Ascending aorta (tissue), 2 donors: ENCODE measurements at places on chromosomes 1 and 21.

DNA sequence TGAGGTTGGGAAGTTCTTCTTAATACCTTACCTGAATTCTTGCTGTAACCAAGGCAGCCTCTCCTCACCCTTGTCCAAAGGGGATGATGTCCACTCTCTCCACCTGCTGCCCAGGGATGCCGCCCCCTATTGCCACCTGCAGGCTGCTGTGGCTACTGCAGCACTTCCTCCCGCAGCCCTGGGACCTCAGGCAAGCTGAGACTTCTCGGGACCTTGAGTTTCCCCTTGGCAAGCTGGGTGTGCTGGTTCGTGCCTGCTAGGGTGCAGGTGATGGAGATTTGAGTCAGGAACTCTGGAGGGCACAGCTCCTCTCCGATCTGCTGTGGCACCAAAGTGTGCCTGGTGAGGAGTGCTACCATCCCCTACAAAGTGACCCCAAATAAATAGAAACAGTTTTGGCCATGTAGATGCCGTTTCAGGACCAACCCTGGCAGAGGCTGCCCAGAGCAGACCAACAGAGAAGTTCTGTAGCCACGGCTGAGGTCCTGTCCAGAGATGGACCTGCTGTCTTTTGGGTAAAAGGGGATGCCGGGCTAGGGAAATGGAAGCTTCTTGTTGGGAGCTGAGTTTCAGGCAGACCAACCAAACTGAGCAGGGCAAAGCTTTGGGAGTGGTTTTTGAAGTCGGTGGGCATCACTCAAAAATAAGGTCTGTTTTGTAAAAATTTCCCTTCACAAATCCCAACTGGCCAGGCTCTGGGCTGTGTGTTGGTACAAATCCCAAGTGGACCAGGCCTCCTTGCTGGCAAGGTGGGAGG is 31.7 kb downstream of the RUNX3 start:
- DNase-seq = peak; percentile 66

DNA sequence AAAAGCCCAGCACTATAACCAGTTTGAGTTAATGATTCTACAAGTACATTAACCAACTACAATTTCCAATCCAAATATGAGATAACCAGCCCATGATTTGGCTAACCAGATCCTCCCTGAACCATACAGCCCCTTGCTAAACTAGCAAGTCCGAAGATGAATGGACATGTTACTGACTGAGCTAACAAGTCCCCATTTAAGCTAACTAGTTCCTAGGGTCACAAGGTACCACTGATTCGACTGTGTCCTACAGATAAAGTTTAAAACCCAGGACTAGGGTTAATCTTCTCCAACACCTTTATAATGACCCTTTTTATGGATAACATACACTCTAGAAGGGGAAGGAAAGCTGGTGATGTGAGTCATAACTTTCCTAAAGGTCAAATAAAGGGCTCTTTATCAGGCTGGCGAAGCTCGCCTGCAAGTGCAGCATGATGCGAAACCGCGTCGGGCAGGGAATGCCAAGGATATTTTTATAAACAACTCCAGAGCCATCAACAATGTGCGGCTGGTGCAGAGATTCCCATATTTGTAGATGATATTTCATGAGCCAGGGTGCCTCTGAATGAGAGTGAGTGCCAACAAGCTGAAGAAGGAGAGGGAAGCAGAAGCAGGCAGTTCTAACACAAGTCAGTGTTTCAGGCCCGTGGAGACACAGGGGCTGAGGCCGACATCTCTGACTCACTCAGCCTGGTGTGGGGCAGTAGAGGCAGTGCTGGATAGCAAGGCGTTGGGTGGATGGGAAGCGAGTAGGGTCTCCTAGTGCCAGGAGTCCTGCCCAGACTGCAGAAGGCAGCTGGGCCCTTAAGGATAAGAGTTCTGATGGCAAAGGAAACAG is 75.6 kb upstream of the ROR1 start:
- DNase-seq = peak; percentile 88

GRCh38 chr21:34299168-34299539 is 64.7 kb upstream of the KCNE2 start:
- no peak for DNase-seq

DNA sequence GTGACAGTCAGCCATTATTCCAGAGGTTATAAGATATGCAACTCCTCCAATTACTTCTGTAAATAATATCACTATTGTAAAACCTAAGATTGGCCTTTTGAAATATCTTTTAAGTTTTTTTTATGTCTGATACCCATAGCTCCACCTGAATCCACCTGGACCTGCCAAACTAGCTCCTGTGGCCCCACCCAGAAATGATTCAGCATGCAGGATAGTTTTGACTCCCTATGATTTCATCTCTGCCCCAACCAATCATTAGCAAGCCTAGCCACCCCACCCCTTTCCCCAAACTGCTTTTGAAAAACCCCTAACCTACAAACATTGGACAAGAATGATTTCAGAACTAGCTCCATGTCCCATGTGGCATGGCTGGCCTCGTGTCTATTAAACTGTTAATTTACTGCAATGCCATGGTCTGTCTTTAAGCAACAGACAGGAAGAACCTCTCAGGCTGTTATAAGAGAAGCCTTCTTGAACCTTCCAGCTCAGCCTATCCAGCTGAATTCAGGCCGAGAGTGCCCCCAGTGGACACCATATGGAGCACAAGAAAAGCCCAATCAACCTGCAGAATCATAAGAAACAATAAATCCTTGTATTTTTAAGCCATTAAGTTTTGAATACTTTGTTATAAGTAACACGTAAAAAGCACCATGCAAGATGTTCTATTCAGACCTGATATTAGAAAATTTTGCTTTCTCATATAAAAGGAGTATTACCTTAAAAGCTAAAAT is 263.0 kb upstream of the ZRANB2 start:
- no peak for DNase-seq

- no peak for DNase-seq
Observed at GRCh38 chr1:46413596-46413985, 19.5 kb downstream of the FAAH start.

DNA sequence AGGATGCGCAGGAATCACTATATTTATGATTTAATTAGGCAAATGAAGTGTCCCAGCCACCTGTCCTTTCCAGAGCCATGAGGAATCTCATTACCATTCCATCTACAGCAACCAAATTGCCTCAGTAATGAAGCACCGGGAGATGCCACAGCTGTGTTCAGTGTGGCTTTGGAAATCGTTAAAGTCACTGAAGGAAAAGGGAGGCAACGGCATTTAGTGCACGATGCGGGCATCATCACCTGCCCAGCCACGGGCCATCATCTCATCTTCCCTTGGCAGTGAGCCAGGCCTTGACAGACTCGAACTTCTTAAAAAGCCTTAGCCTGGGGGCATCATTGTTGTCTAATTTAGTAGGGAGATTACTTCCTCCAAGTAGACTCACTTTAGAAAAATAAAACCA is 67.8 kb downstream of the CNIH3 start:
- no peak for DNase-seq

DNA sequence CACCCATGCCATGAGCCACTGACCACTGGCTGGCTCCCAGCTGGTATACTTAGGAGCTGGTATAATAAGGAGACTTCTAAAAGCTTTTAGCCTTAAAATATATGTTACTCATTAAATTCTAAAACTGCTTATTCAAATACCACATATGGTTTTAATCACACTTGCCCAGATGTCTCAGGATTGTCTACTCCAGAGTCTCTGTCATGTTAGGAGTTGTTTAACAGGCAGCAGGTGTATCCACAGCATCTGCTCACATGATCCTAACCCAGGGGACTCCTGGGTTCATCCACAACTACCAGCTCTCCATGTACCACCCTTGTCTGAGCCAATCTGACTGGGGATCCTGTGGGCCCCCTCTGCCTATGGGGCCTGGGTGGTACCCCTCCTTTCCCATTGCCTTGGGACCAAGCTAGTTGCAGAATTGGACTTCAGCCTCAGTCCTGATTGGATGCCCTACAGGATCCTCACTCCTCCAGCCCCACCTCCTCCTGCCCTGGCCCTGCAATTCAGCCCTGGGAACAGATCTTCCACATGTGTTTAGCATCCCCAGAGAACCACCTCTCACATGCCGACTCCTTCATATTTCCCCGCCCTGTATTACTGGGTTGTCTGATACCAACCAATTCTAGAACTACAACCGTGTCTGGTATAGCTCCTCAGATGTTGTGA is 61.3 kb downstream of the BCAR3 start:
- no peak for DNase-seq

DNA sequence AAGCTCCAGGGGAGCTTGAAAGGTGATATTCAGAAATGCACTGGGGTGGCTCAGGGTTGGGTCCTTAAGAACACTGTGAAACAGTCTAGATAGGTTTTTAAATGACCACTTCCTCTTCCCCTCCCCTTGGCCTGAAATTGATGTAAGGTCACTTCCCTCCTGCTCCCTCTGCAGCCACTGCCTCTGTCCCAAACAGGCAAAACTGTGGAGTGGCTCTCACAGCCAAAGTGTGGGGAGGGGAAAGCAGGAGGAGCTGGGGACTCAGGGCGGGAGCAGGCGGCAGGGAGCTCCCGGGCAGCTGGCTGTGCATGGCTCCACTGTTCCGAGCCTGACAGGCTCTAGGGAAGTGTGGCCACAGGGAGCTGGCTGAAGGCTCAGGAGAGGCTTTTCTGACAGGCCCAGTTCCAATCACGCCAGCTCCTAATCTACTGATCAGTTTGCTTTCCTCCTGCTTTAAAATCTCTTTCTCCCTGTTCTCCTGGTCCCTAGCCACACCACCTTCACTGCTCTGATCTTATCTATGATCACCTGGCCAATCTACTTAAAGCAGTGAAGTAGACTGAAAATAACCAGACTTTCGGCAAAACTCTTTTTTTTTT is 5.1 kb upstream of the CSRP1 start:
- peak; percentile 85 for DNase-seq

DNA sequence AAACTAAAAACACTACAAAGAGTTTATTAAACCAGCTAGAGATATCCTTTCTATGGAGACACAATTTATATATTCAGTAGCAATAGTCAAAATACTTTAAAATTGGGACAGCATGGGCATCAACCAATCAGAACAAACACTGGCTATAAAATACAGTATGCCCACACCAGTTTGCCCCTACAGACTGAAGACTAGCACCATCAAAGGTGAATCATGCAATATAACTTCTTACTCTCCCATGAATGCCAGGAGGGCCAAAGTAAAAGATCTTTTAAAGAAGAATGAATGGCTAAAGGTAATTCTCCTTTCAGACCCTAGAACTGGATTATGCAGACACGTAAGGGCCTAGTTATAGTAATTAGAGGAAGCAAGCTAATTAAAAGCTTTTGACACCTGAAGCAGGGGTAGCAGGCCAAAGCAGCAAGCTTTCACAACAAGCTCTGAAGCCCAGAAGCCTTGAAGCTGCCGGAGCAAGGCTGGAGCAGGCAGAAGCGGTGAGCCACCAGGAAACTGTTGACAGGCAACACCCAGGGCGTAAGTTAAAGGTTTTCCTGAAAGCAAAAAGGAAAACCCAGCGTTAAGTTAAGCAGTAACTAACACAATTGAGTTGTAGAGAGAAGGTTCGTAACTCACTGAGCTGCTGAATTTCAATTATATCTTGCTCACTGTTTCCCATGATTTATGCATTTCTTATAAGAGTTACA is 99.3 kb downstream of the CDC42BPA start:
- no peak for DNase-seq

DNA sequence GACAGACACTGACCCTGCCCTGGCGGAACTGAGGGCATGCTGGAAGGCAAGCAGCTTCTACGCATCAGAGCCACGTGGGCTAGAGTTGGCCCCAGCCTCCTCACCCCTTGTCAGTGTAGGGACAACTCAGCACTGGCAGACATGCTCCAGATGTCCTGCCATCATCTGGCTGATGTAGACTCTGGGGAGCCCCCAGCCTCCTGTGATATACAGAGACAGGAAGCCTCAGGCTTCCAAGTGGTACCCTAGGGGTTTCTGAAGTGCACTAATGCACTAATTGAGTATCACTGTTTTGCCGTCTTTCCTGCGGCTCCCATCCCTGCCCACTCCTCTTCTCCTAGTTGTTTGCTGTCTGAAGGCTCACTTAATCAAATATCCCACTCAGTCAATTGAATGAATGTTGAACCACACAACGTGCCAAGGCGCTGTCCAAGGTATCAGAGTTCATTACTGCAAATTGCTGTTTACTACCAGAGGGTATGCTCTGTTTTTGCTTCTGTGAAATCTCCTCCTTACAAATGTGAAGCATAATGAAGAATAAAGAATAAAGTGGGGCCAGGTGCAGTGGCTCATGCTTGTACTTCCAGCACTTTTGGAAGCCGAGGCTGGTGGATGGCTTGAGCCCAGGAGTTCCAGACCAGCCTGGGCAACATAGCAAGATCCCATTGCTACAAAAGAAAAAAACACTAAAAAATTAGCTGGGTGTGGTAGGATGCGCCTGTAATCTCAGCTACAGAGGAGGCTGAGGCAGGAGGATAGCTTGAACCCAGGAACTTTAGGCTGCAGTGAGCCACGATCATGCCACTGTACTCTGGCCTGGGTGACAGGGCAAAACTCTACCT is 76.4 kb upstream of the ZBTB18 start:
- DNase-seq = no peak

DNA sequence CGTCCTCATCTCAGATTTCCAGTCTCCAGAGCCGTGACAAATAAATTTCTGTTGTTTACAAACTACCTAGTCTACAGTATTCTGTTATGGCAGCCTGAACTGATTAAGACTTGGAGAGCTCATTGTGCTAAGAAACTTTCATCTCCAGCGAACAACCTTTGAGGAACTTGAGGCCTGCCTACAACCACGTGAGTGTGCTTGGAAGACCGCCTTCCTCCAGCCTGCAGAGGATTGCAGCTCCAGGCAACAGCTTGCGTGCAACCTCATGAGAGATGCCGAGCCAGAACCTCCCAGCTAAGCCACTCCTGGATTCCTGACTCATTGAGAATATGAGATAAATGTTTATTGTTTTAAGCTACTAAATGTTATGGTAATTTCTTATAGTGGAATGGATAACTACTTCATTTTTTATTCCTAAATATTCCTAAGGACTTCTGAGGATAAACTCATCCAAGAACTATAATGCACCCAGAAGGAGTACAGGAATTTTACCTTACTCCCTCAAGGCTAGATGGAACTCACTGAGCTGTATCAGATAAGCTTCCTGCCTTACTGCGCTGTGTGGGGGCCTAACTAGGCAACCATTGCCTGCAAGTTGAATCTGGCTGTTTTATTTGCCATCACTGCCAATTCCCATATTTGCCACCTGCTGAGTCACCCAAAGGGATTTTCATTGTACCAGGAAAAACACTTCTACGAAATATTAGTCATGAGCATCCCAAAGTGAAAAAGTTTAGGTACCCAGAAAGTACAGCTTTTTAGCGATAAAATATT is 17.6 kb downstream of the FAM177B start:
- peak; percentile 81 for DNase-seq

DNA sequence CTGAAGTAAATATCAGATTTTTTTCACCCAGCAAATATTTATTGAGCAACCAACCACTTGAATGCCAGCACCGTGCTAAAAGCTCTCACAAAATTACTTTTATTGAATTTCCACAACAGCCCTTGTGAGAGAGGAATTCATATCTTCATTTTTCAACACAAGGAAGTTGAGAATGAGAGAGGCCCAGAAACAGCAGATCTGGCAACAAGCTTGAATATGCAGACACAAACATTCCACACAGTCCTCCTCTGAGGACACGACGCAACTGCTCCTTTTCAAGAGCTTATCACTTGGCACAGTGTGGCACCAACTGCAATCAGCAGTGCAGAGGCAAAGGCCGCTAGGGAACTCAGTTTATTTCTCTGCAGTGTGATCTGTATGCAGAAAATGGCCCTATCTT is 32.2 kb upstream of the IFNAR2 start:
- DNase-seq = no peak
